ENCODE measurements at places on chromosomes 2 and 18.

- DNase-seq, result no peak
Measured at GRCh38 chr2:27162151-27163121, 13.6 kb downstream of the TCF23 start.

- peak; percentile 70 for DNase-seq
Measured at GRCh38 chr2:27212626-27213471, 781 bp upstream of the SLC5A6 start.

- DNase-seq, result no peak
Measured at GRCh38 chr2:149394864-149395263, 64.5 kb downstream of the LYPD6 start.

DNA sequence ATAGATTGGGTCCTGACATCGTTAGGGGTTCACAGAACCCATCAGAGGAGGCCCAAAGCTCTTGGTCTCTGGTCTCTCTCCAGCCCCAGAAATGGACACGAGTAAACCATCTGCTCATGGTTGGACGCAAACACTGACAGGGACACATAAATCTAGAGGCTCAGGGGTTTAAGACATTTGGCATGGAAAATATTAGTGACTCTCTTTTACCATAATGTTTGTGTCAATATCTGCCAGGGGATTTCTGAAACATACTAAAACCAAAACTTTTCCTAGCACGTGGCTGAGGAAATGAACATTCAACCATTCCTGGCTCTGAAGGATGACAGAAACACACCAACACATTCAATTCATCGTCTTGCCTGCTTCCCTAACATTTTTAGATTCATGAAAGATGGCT, 226.2 kb downstream of the SP3 start:
- no peak for DNase-seq

GRCh38 chr2:145841973-145842372, 1322.1 kb upstream of the ZEB2 start:
- no peak for DNase-seq

GRCh38 chr2:3115301-3116042, 262.1 kb downstream of the EIPR1 start:
- no peak for DNase-seq

DNA sequence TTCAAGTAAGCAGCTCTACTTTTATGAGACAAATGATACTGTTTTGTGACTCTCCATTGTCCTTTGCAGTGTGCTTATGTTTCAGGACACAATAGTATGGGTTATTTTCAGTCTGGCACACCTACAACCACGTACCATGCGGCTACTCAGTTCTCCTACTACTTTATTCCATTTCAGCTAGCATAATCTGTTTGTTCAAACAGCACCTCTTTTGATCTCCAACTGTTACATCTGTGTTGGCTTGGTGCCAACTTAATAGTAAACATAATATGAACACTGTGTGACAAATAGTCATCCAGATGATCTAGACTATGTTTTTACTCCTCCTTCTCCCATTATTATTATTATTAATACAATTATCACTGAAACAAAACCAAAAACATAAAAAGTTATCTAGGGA, 40.5 kb downstream of the MYO3B start:
- DNase-seq, result no peak

DNA sequence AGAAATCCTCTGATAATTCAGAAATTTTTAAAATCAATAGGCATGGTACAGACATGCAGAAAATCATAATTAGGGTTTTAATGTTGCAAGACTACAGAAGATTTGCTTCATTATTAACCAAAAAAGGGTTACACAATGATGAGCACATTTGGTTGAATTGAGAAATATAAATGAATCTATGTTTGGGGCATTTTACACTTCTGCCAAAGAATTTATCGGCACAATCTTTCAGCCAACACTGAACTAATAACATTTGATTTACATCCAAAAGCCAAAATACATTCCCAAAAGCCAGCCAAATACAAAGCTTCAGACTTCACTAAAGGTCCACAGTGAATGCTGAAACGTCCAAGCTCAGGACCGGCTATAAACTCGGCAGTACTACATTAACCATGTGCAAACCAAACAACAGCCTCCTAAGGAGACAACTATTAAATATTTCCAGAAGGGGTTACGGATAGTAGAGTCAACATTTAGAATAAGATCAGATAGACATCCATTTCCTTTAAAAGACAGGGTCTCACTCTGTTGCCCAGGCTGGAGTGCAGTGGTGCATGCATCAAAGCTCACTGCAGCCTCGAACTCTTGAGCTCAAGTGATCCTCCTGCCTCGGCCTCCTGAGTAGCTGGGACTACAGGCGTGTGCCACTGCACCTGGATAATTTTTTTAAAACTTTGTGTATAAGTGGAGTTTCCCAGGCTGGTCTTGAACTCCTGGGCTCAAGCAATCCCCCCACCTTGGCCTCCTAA, 29.4 kb downstream of the SPRED2 start:
- DNase-seq, result peak; percentile 56

- no peak for DNase-seq
Measured at GRCh38 chr2:47741101-47741500, 41.8 kb upstream of the MSH6 start.

DNA sequence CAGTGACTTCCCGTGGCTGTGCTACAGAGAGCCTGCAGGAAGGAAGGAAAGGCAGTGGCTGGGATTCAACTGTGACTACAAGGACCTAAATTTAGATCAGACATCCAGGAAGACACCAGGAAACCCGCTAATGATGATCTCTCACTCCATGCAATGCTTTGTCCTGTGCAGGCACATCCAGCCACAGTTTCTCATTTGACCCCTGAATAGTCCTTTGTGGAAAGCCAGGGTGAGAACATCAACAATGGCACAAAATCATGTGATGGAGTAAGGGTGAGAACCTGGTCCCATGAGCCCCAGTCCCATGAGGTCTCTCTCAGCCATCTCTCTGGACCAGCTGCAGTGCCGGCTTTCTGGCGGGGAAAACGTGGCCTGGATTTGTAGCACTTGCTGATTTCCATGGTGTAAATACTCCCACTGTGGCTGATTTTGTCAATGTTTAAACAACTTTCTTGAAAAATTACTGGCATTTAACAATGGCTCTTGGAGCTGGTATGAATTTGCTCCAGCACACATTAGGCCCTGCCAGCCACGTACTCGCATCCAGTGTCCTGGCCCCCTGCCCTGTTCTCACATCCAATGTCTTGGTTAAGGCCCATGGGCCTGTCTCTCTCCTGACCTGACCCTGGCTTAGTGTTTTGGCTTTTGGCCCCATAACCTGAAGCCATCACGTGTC, 159.0 kb upstream of the HAAO start:
- DNase-seq, result peak; percentile 40

DNA sequence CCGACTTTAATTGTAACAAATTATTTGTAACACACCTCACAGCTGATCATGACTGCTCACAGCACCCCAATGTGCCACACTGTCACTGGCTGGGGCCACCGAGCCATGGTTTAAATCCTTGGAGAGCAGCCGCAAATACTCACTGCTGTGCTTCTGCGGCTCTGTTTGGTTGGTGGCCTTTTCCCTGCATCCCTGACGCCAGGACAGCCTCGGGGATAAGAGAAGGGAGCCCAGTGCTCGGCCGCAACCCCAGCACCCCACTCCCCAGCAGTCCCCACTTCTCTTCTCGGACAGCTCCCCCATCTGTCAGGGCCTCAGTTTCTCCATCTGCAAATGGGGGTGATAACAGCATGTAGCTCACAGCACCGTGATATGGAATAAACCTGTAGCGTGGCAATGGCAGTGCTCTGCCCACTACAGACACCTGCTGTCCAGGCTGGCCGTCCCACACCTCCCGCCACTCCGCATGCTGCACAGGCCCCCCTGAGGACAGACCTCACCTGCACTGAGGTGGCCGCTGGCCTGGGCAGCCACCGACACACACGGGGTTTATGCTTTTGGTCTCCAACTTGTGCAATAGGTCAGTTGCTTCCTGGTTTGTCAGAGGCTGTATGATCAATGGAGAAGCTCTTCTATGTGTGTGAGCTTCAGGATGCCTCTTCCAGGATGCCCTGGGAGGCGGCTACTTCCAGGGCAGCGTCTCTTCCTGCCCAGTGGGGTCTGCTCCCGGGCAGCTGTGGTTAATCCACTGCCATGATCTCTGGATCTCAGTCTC, 87.1 kb downstream of the NDUFA10 start:
- no peak for DNase-seq

GRCh38 chr18:55250768-55251173, 291.5 kb upstream of the CCDC68 start:
- DNase-seq, result no peak

GRCh38 chr2:31967790-31968189, 43.0 kb downstream of the MEMO1 start:
- DNase-seq, result no peak

GRCh38 chr2:53549497-53549896, 218.1 kb upstream of the CHAC2 start:
- no peak for DNase-seq

DNA sequence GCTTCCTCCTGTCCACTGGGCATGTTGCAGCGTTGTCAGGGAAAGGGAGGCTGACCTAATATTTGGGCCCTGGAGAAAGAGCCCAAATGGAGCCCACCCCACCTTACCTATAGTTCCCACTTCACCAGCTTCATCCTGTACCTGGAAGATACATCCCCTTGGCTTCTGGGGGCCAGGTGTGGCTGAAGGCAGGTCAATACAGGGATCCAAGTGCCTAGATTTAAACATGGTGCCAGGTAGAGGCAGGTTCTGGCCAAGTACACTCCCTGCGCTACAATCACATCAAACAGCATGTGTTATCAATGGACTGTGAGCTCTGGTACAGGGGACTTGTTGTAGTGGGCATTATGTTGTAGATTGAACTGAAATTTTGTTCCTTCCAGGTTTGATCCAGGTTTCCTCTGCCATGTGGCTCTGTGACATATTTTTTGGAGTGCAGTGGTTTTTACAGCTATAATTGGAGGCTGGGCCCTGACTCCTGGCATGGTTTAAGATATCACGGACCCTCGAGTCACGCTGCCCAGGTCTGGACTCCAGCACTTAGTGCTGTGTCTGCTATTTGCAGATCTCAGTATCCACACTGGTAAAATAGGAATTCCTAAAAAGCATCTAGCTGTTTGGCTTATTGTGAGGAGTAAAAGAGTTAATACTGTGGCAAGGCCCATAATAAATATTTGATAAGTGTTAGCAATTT, 23.8 kb downstream of the MYCN start:
- no peak for DNase-seq

DNA sequence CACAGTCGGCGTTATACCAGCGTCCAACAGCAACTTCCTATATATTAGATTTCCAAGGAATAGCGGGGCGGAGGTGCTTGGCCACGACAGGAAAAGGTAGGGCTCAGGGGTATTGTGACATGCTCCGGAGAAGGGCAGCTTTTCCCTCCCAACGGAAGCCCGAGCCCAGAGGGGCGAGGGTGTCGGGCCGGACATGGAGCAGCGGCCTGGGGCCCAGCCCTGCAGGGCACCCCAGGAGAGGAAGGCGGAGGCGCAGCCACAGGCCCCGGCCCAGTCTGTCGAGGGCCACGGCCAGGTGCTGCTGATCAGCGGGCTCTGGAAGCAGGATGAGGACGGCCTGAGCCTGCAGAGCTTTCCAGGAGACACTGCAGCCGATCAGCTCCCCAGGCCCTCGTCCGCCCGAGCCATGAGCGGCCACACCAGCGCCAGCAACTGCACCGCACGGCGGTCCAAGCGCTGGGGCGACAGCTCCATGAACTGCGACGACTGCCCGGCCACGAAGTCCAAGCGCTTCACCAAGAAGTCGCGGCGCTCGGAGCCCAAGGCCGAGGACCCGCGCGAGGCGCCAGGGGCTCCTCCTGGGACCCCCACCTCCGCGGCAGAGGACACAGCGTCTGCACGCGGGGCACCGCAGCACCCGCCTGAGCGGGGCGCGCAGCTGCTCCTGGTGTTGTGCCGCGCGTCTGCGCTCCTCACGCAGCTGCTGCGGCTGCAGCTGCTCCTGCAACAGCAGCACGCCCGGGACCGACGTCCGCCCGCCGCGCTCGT, 5.6 kb upstream of the SPATA3 start:
- DNase-seq, result no peak

DNA sequence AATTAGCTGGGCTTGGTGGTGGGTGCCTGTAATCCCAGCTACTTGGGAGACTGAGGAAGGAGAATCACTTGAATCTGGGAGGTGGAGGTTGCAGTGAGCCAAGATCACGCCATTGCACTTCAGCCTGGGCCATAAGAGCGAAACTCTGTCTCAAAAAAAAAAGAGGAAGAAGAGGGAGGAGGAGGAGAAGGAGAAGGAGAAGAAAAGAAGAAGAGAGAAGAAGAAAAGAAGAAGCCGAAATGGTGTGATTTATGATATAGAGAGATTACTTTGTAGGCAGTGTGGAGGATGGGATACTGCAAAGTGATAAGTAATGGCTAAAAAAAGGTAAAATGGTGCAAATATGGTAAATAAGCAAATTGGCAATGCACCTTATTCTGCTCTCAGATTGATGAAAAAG, 25.1 kb downstream of the THNSL2 start:
- DNase-seq, result no peak

GRCh38 chr2:158095269-158095668, 6.4 kb upstream of the UPP2 start:
- no peak for DNase-seq

- DNase-seq, result no peak
Measured at GRCh38 chr2:26481706-26482105, 3.8 kb upstream of the OTOF start.

DNA sequence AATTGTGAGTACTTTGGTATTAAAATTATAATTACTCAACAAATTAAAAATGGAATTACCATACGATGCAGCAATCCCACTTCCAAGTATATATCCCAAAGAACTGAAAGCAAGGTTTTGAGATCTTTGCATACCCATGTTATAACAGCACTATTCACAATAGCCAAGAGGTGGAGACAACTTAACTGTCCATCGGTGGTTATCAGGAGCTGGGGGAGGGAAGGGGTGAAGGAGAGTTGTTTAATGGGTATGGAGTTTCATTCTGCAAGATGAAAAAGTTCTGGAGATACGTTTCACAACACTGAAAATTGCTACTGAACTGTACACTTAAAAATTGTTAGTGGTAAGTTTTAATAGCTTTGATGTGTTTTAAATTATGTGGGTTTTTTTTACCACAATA, 25.7 kb downstream of the RAB10 start:
- no peak for DNase-seq

DNA sequence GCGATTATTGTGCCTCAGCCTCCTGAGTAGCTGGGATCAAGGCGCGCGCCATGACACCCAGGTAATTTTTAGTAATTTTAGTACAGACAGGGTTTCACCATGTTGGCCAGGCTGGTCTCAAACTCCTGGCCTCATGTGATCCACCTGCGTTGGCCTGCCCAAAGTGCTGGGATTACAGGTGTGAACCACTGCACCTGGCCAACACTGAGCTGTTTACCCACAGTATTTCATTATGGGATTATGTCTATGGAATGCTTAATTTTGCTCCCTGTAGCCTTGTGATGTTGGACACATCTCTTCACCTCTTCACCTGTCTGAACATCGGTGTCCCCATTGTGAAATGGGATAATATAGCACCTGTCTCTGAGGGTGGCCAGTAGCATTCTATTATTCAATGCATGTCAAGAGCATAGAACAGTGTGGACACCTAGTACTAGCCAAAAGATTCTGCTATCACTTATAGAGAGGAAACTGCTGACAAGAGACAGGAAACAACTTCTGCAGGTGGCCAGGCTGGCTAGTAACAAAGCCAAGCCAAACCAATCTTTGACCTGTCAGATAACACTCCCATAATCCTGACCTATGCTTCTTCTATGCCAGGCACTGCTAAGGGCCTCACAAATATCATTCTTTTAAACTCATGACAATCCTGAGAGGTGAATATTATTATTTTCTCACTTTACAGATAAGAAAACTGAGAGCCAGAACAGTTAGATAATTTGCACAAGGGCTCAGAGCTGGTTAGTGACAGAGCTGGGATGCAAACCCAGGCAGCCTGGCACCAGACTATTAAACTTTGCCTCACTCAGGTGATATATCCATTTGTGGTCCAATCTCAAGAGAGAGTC, 29.4 kb upstream of the REEP1 start:
- no peak for DNase-seq

Measured in AG20443 (cell line).